Frontal cortex (tissue), 4 donors: ENCODE measurements at places on chromosomes 11 and 22.
A peak's percentile ranks its signal among the peaks of the same experiment; 100 is the strongest.

- no peak for DNase-seq
Measured at GRCh38 chr11:66762088-66762487, 33.1 kb upstream of the SPTBN2 start.

- DNase-seq, result no peak
Measured at GRCh38 chr11:58549644-58550043, 26.0 kb downstream of the LPXN start.

DNA sequence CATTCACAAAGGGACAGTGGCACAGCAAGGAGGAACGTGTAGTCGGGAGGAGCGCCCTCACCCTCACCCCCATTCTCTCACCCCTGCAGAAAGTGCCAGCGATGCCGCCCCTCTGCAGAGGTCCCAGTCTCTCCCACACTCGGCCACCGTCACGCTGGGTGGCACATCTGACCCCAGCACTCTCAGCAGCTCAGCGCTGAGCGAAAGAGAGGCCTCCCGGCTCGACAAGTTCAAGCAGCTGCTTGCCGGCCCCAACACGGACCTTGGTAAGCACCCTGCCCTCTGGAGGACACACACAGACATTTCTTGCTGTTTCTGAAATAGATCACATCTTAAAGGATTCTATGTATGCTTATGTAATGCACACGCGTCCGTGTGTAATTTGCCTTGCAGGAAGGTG is 34.9 kb downstream of the TBC1D22A start:
- no peak for DNase-seq

GRCh38 chr11:58276151-58276550 is 8.1 kb upstream of the OR10W1 start:
- no peak for DNase-seq

DNA sequence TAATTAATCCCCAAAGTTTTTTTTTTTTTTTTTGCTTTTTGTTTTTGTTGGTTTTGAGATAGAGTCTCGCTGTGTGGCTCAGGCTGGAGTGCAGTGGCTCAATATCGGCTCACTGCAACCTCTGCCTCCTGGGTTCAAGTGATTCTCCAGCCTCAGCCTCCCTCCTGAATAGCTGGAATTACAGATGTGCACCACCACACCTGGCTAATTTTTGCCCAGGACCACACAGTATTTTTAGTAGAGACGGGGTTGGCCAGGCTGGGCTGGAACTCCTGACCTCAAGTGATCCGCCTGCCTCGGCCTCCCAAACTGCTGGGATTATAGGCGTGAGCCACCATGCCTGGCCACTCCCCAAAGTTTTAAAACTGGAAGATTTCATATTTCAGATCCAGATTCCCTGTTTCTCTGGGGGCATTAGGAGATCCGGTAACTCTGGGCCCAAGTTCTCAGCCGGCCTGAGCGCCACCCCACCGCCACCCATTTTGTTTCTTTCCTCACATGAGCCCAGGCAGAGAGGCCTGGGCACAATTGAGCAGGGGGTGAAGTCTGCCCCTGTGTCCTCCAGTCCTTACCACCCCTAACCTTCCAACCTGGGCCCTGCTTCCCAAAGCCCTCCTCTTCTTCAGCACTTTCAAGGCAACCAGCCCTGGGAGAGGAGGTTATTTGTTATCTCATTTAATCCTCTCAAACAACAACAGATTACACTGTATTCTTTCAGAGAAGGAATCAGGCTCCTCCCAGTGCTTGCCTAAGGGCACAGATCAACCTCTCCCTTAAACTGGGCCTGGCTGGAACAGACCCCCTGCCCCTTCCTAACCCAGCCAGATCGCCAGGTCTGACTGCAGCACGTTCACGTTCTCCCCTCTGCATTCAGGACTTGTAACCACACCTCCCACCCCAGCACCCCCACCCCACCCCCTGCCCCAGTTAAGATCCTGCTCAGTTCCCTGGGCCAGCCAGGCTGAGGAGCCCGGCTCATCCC is 1.9 kb upstream of the CSNK1E start:
- no peak for DNase-seq

GRCh38 chr11:68328374-68329091 is 16.1 kb downstream of the LRP5 start:
- peak; percentile 62 for DNase-seq

GRCh38 chr11:44858796-44859527 is 91.7 kb downstream of the TP53I11 start:
- DNase-seq, result no peak

- no peak for DNase-seq
Measured at GRCh38 chr22:45107671-45108070, 56.1 kb upstream of the NUP50 start.

GRCh38 chr11:121936370-121936769 is 179.6 kb downstream of the BLID start:
- no peak for DNase-seq

DNA sequence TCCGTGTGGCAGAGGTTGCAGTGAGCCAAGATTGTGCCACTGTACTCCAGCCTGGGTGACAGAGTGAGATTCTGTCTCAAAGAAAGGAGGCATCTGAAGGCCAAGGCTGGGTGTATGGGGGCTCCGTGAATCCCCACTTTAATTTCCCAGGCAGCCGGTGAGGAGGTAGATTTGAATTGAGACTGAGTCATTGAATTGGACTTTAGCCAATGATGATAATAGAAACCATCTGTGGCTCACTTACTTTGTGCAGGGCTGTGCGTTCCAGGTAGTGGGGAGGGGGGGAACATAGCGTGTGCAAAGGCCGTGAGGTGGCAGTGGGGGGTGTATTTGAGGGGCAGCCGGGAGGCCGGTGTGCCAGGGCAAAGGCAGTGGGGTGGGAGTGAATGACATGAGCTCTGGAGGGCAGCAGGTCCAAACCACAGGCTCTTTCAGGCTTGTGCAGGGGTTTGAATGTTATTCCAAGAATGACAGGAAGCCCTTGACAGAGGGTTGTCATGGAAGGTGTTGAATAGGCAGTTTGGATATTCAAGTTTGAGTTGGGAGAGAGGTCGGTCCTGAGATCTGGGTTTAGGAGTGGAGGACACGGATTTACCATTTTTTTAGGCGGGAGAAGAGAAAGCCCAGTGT is 6.1 kb downstream of the ARHGAP8 start:
- no peak for DNase-seq

DNA sequence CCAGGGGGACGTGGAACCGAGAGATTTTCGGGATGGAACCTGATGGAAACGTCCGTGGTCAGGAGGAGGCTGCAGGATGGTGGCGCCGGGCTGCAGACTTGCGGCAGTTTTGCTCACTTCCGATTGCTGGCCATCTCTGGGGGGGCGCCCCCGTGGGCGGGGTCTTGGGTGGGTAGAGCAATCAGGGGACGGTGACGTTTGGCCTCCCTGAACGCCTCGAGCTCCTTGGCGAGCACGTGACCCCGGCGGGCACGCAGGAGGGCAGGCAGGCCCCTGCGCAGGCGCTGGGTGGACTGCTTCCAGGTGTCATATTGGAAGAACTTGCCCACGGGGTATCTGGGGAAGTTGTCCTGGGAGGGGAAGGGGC is 6.3 kb downstream of the IGF2 start:
- no peak for DNase-seq

GRCh38 chr22:46355996-46356471 is 20.5 kb downstream of the TRMU start:
- DNase-seq, result no peak

GRCh38 chr22:49291781-49292180 is 535.9 kb downstream of the BRD1 start:
- DNase-seq, result no peak
